ENCODE measurements at places on chromosomes 7 and 10.

DNA sequence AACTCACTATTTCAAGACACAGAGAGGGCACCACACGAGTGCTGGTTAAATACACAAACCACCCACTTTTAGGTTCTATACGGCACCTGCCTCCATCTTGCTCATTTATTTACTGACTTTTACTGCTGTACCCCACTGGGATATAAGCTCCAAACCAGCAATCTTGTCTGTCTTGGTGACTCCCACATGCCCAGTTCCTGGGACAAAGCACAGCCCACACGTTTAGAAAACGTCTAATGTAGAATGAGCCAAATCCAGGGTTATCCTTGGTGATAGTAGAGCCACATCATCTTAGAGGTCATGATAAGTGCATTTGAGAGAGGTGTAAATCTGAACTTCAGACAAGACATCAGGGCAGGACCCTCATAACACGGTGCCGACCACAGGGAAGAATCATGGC is 73.5 kb downstream of the NUDCD3 start:
- DNase-seq: no peak

DNA sequence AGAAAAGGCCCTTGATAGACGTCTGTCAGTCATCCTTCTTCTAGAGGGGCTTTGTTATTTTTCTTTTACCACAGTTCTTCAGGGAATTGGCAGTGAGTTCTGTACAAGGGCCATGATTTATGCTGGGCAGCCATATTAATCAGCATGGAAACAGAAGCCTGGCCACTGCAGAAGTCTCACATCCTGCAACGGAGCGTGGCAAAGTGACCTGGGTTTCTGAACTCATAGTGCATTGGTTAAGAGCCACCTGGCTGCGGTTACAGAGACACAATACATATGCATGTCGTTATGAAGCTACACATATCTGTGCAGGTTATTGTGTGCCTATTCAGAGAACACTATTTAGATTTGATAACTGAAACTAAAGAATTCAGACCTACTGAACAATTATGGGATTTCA is 419.4 kb upstream of the CELF2 start:
- DNase-seq: no peak

DNA sequence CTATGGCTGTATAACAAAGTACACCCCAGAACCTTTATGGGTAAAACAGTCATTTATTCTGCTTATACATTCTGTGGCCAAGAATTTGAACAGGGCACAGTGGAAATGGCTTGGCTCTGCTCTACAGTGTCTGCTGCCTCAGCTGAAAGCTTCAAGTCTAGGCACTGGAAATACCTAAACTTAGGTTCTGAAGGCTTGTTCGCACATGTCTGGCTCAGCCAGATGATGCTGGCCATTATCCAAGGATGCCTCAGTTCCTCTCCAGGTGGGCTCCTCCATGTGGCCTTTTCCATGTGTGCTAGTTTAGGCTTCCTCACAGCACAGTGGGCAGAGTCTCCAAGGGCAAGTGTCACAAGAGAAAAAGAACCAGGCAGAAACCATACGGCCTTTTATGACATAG is 76.8 kb downstream of the RALA start:
- no peak for DNase-seq

GRCh38 chr7:98357751-98358161 is 43.1 kb downstream of the BAIAP2L1 start:
- no peak for DNase-seq

DNA sequence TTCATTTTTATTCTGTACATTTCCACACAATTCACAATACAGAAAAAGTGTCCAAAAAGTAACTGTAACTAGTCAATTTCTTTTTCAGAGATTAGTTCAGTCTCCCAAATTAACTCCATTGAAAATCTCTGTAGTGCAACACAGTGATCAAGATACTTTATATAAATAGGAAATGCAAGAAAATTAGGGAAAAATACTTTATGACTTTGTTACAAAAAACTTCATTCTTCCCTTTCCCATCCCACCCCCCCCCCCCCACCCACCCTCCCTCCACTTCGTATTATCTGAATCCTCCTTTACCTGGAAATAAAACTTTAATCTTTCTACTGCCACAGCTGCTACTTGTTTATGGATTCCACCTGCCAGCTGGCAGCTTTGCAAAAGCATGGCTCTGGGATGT is 37.5 kb upstream of the PTN start:
- DNase-seq: no peak

DNA sequence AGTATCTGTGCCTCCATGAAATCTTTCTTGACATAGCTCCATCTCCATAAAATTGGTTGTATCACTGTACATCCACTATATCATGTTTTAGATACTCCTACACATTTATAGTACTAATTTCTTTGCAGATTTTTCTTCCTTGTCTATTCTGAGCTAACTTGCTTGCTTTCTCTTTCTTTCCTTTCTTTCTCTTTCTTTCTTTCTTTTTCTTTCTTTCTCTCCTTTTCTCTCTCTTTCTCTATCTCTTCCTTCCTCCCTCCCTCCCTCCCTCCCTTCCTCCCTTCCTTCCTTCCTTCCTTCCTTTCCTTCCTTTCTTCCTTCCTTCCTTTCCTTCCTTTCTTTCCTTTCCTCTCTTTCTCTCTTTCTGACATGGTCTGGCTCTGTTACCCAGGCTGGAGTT is 23.7 kb downstream of the TASOR2 start:
- DNase-seq: no peak

GRCh38 chr10:17122052-17122451 is 7.6 kb downstream of the CUBN start:
- no peak for DNase-seq

- no peak for DNase-seq
Observed at GRCh38 chr10:130300608-130301020, 164.4 kb downstream of the GLRX3 start.

DNA sequence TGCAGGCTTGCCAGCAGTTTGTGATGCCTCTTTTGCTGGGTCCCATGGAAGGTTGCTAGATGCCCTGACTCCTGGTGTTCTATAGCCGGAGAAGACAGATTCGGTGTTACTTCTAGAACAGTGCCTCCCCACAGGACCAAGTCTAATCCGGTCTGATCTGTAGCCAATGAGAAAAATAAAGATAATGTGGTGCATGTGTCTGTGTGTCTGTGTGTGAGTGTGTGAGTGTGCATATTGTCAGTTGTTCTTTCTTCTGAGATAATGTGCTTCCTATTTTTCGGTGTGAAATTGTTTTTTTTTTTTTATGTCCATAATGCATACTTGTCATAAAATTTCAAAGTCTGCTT is 29.7 kb upstream of the ZNRF2 start:
- DNase-seq: no peak

GRCh38 chr7:40015790-40016296 is 65.8 kb downstream of the CDK13 start:
- DNase-seq: peak; percentile 5

GRCh38 chr10:27741173-27742091 is 4.2 kb downstream of the MKX start:
- DNase-seq: no peak

- no peak for DNase-seq
Observed at GRCh38 chr7:69277366-69277765, 320.9 kb upstream of the AUTS2 start.

- DNase-seq: no peak
Observed at GRCh38 chr7:2705371-2706096, 17.5 kb downstream of the AMZ1 start.

DNA sequence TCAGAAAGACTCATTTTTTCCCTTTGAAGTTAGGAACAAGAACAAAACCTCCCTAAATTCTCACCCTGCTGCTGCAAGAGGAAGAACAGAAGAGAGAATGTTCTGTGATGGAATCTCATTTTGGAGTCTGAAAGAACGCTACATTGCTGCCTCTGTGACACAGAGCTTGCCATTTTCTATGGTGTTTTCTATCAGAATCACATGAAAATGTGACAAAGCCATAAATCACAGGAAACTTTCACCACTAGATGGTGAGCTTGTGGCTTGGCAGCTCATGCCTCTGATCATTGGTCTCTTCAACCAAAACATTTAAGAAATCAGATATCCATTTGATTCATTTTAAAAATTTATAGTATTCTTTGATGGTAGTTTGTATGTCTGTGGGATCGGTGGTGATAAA is 82.9 kb downstream of the CADPS2 start:
- DNase-seq: no peak

GRCh38 chr7:79711660-79712059 is 258.2 kb upstream of the MAGI2 start:
- no peak for DNase-seq

DNA sequence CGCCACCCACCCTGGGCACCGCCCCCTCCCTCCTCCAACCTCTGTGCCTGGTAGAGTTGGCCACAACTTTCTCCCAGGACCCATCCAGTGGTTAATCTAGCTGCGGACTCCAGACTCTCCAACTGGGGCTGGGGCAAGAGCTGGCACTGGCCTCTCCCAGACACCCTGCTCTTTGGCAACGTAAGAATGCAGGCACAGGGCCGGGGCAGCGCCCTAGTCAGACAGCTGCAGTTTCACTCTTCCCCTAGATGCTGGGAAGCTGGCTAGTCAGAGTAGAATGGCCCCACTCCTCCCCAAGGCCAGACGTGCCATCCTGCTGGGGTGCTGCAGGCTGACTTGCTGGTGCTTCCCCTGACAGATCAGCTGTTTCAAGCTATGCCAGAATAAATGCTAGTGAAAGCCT is 22.1 kb downstream of the HSPA12A start:
- no peak for DNase-seq

GRCh38 chr7:108167460-108167859 is 37.3 kb upstream of the LAMB4 start:
- DNase-seq: no peak

GRCh38 chr10:132414402-132415016 is 17.5 kb downstream of the PWWP2B start:
- DNase-seq: no peak

GRCh38 chr7:22871661-22872060 is 49.0 kb upstream of the TOMM7 start:
- DNase-seq: no peak

DNA sequence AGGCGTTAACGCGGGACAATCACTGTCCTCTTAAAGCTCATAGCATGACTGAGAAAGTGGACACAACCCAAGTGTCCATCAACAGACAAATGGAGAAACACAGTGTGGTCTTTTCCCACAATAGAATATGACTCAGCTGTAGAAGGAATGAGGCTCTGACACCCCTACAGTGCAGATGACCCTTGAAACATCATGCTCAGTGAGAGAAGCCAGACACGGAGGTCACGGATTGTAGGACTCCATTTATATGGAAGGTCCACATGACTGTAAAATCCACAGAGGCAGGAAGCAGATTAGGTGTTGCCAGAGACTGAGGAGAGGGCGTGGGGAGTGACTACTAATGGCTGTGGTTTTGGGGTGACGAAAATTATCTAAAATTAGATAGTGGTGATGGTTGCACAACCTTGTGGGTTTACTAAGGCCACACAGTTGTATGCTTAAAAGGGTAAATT is 6.1 kb upstream of the NCAPG2 start:
- no peak for DNase-seq

All from forelimb muscle (tissue), 1 donor.